ENCODE measurements at places on chromosomes 12 and 14.

DNA sequence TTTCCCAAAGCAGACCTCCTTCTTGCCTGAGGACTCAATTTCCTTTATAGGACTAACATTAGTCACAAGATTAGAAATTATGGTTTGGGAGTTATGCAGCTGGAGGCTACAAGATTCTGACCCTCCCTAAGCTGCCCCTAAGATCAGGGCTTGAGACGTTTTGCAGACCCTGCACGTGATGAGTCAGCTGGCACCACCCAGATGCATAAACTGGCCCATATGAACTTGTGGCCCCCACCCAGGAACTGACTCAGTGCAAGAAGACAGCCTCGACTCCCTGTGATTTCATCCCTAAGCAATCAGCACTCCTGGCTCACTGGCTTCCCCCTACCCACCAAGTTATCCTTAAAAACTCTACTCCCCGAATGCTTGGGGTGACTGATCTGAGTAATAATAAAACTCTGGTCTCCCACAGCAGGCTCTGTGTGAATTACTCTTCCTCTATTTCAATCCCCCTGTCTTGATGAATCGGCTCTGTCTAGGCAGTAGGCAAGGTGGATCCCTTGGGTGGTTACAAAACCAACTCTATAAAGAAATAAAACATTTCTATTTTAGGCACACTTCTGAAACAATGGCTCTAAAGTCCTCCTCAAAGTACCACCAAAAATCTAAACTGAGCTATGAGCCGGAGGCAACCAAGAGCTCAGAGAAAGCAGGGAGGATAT lies 233.4 kb downstream of the TMEM132D start:
- DNase-seq: no peak

DNA sequence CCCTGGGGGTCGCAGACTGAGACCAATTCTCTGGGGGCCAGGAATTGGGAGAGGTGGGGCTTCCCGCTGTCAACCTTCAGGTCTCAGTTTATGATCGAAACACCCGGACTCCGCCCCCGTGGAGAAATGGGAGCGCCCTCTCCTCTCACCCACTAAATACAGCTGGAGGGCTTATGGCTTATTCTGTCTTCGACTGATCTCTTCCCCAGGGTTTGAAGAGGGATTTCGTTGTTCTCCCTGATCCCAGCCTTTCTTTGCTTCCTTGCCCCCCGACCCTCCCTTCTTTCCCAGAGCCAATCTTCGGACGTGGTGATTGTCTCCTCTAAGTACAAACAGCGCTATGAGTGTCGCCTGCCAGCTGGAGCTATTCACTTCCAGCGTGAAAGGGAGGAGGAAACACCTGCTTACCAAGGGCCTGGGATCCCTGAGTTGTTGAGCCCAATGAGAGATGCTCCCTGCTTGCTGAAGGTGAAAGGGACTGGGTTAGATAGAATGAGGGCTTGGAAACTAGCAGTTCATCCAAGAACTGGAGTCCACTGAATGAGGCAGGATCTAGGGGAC lies 607 bp downstream of the OS9 start:
- peak; percentile 3 for DNase-seq

DNA sequence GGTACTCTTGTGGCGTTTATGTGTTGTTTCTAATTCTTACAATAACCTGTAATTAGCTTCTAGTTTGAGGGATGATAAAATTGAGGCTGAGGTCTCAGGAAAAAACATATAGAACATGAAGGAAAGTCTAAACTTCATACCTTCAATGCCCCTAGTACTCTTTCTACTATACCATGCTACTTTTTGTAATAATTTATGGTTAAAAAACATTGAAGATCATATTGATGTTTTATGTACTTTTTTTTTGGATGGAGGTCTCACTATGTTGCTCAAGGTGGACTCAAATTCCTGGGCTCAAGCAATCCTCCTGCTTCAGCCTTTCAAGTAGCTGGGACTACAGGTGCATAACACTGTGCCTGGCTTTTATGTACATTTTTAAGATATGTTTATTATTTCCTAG lies 13.8 kb downstream of the G2E3 start:
- no peak for DNase-seq

GRCh38 chr12:127620735-127621355 lies 646.1 kb upstream of the TMEM132C start:
- no peak for DNase-seq

- DNase-seq: no peak
Measured at GRCh38 chr12:124525455-124525854, 42.0 kb downstream of the NCOR2 start.

DNA sequence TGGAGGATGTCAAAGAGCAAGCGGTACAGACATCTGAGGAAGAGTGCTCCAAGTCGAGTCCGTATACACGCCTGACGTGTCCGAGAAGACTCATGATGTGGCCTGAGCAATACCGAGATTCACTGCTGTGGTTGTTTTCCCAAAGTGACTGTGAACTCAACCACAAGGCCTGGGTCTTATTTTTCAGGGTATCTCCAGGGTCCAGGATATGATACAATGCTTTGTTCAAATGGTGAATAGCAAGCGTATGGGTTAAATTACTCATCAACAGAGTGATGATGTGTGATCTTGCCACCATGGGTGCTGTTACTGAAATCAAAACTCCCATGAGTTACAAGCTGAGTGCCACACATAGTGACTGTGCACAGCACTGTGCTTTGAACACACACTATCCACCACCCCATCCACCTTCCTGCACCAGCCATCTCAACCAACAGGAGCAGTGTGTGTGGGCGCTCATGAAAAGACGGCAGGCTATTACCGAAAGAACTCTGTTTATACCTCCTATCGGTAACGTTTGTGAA lies 109.6 kb downstream of the BCAT1 start:
- DNase-seq: no peak

- DNase-seq: no peak
Measured at GRCh38 chr14:66359500-66359899, 126.7 kb upstream of the CCDC196 start.

GRCh38 chr14:78227248-78228077 lies 57.3 kb downstream of the NRXN3 start:
- peak; percentile 83 for DNase-seq

GRCh38 chr14:69284170-69284569 lies 24.2 kb downstream of the GALNT16 start:
- DNase-seq: no peak

GRCh38 chr12:911191-911826 lies 38.2 kb downstream of the RAD52 start:
- no peak for DNase-seq

DNA sequence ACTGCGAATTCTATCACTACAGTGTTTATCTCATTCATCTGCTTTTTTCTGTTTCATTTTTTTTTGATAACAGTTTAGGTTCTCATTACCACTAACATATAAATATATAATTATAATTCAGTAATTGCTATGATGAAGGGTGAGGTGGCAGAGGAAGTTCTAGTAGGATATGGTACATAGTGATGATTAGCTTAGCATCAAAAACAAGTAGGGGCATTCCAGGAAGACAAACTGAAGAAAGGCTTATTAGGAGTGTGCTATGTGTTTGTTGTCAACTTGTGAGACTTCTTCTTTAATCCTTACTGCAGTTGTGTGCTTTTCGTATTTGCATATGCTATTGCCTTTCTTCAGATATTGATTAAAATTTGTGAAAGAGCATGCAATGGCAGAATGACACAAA lies 20.6 kb downstream of the FUT8 start:
- DNase-seq: no peak

- no peak for DNase-seq
Measured at GRCh38 chr14:20696764-20697163, 8.2 kb downstream of the ANG start.

Measured in foreskin keratinocyte (primary cell).